RPMI7951 (cell line): ENCODE measurements at places on chromosomes 13 and 19. TPM values are rescaled to one million over a fixed set of nuclear protein-coding genes. Genes with fewer than 3 reads are reported as not detected.
A peak's percentile ranks its signal among the peaks of the same experiment; 100 is the strongest.

GRCh38 chr13:98507282-98507797 is 69.6 kb downstream of the STK24 start:
- DNase-seq = peak; percentile 82

DNA sequence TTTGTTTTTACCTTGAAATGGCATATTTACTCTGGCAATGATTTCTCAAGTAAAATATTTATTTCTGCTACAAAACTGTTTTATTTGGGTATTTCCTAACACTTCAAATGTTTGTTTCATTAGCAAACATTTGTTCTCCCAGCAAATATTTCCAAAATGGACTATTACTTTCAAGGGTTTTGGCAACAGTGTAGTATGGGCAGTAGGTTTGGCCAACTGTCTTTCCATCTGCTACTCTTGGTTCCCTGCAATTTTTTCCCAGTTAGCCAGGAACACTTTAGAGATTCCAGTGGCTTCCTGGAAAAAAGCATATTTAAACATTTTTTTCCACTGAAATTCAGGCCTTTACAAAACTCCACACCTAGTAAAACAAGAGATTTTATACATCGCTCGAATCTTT is 466.6 kb downstream of the SLITRK6 start:
- no peak for DNase-seq

GRCh38 chr19:6531163-6531955 is 533 bp downstream of the TNFSF9 start:
- DNase-seq = no peak

- DNase-seq = peak; percentile 35
These were observed 107.0 kb downstream of the ZNF536 start for GRCh38 chr19:30479231-30479630.

GRCh38 chr13:111907341-111907880 is 159.5 kb upstream of the SOX1 start:
- no peak for DNase-seq

DNA sequence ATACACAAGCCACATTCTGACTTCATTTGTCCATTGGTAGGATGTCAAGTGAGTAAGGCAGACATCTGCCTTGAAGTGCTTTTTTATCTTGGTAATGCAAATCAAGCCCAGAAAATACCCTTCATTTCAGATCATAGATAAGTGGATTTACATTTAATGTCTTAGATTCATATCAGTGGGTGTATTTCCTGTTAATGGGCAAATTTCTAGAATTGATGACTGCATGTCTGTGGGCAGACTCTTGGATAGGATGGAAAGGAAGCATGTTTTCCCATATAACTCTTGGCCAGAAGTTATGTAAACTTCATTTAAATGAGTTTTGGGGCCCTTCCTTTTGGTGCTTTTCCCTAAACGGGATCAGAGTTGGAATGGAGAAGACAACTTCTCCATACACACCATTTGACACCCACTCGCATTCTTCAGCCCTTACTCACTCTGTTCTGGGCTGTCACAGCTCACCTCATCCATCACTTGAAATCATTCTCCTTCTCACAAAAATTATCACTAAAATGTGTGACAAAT is 154.6 kb downstream of the FLT1 start:
- peak; percentile 23 for DNase-seq

DNA sequence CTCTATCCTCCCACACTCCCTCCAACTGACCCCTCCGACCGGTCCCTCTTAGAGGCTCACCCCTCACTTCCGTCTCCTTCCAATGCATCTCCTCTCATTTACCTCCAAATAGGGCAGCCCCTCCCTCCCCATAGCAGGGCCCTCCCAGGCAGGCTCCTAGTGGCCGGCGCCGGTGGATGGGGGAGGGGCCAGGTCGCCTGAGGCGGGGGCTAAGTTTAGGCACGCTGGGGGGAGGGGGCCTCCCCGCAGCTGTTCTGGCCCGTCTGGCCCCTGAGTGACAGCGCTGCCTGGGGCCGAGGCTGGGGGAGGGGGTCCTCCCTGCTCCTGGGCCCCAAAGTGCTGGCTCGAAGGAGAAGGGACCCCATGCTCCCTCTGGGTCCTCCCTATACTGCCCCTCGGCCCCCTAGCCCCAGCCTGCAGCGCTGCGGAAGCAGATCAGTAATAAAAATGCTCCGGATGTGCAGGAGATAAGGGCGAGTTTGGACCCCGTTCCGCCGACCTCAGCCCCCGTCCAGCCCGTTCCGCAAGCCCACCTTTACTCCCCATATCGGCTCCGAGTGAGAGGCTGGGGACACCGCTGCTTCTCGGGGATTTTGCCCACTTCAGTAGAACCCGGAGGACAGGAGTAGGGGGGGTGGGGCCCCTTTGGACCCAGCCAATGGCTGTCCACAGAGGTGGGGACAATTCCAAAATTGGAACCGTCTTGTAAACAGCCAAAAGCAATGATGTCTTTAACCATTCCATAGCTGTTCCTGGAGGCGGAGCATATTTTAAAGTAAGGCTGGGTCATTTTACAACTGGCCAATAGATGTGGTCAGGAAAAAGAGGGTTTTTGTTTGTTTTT is 4.0 kb downstream of the RTN2 start:
- peak; percentile 90 for DNase-seq

The LGALS14 gene
- total RNA-seq = not detected in 2 replicates

The KIR2DL3 gene
- total RNA-seq = not detected in 2 replicates

The ZNF541 gene
- total RNA-seq = not detected in 2 replicates

The MUC16 gene
- total RNA-seq = not detected in 2 replicates

The WDR87 gene
- not detected in 2 replicates for total RNA-seq

The FOXA3 gene
- not detected in 2 replicates for total RNA-seq
